ENCODE measurements at places on chromosomes 6 and 20.

GRCh38 chr6:111938710-111939109 is 65.5 kb upstream of the FYN start:
- no peak for DNase-seq

GRCh38 chr6:134436281-134436815 is 118.4 kb upstream of the SGK1 start:
- peak; percentile 66 for DNase-seq

GRCh38 chr20:7257692-7258466 is 490.4 kb downstream of the BMP2 start:
- no peak for DNase-seq

- DNase-seq = no peak
These were observed 13.5 kb upstream of the TBX18 start for GRCh38 chr6:84777888-84778287.

DNA sequence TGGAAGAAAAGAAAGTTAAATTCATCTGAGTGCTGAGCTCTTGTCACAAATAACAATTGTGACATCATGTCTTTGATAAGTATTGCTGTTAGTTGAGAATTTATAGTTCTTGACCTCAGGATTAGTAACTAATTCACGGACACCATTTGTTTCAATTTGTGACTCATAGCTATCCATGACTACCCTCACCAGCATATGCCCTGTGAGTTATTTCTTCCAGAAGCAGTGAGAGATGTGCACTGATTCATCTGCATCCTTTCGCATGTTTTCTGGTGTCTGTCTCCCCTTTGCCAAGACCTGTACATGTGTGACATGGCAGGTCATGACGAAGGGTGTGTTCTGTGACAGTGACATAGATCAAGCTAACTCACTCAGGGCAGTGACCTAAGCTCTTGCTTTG is 86.9 kb downstream of the SOBP start:
- no peak for DNase-seq

DNA sequence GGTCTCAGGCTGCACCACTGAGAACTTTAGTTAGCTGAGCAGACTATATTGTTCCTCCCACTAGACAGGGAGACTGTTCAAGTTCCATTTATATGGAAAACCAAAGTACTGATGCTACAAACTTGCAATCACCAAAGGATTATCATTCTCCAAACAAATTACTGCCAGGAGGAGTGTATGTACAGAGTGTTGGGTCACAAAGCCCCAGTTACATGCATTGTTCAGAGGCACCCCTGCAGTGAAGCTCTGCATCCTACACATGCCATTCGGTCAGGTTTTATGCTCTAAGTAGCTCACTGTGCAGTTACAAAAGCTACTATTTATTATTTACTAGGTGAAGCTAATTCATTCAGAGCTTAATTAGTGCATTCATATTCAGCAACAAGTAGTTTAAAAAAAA is 75.8 kb downstream of the SMLR1 start:
- no peak for DNase-seq

DNA sequence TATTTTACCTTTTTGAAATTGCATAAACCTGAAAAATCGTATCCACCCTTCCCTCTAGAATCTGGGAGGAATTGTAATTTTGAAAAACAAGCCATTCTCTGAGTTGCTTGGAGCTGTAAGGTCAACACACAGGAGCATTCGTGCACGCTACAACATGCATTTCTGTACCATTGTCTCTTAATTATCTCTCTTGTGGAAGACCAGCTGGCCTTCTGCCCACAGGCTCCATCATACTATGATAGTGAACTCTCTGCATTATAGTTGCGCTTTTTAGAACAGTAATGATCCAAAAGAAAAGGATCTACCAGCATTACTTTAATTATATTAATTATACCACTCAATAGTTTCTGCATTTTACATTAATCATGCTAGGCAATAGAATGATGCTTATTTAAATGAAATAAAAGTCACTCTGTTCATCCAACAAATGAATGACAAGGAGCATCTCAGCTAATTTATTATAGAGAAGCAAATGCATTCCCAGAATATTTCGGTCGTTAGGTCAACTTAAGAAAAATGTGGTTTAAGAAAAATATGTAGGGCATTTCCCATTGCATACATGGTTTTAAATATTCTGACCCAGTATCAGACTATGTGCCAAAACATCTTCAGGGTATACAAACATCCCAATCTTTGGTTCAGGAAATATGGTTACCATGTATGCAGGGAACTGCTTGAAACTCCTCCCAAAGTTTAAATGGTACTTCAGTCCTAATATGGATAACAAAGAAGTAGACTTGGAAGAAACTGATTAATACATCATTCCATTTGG is 263.5 kb downstream of the TFAP2A start:
- DNase-seq = no peak

DNA sequence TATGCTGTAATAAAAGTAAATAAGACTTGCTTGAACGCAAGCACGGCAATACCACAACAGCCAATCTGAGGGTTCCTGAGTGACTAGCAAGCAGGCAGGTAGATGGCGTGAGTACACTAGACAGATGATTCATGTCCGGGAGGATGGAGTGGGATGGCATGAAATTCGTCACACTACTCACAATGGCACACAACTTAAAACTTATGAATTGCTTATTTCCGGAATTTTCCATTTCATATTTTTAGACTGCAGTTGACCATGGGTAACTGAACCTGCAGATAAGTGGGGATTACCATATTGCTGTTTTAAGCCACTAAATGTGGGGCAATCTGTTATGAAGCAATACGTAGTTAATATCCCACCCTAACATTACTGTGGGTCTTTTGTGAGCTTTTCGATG is 93.6 kb upstream of the NFATC2 start:
- DNase-seq = no peak

DNA sequence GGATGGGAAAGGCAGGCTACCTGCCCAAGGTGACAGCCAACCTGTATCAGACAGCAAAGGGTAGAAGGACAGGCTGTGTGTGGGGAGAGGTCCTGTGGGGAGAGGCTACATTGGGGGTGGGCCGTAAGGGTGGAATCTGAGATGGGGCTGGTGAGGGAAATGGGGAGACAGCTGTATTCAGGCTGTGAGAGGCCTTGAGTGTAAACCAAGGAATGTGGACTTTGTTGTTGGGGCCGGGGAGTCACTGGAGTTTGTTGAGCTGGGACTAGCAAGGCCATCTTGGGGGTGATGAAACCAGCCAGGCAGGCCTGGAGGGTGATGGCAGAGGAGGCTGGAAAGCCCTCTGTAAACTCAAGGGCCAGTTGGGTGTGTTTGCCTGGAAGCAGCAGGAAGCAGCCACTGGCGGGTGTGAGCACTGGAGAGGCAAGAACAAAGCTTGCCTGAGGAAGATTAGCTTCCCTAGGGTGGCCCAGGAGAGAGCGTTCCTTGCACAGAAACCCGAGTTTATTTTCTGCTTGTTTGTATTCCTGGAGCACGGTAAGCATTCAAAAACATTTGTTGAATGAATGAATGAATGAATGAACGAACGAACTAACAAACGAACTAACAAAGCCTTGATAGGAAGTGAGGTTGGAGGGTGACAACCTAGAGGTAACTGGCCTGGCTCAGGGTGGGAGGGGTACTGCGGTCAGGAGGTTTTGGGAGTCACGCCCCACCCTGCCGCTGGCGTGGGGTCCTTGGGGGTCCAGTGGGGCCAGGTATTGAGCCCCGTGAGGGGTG is 18.9 kb downstream of the TTBK1 start:
- no peak for DNase-seq

- no peak for DNase-seq
These were observed 107.8 kb downstream of the SYNE1 start for GRCh38 chr6:152529369-152529768.

DNA sequence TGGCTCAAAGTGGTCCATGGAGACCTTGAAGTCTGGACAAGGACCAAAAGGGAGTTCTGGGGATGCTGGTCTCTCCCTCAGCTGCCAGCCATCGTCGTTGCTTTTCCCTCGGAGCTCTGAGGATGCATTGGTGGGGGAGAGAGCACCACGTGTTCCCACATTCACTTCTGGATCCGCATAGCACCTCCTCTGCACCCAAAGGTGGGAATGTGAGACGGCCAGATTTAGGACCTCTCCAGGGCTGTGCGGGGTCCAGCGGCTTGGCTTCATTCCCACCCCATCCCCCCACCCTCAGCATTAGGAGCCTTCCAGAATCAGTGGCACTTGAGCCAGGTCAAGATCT is 1.1 kb downstream of the EPB41L1 start:
- DNase-seq = no peak

DNA sequence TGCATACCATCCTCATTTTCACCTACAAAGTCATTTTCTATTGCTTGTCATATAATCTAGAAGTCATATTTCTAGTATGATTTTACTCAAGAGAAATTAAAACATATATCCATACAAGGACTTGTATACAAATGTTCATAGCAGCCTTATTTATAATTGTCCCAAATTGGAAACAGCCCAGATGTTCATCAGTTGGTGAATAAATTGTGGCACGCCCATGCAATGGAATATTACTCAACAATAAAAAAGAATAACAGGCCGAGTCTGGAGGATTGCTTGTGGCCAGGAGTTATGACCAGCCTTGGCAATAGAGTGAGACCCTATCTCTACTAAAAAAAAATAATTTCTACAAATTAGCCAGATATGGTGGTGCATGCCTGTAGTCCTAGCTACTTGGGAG is 28.8 kb downstream of the C6orf163 start:
- no peak for DNase-seq

DNA sequence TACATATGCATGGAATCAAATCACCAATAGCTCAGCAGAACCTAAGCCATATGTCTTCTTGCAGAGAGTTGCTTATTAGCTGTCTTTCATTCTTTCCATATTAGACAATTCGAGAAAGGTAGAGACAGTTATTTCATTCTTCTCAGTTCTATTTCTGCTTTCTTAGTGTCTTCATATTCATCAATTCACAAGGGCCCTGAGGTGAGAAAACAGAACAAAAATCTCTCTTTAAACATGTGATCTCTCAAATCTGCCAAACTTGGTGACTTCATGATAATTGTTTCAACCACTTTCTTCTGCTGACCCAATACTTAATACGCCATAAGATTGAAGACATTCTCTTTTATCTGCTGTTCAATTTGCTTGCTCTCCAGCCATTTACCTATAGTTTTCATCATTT is 229.7 kb upstream of the MARCKS start:
- no peak for DNase-seq

GRCh38 chr6:2807342-2808090 is 34.1 kb downstream of the SERPINB1 start:
- DNase-seq = no peak

- no peak for DNase-seq
These were observed 79.4 kb downstream of the SNX5 start for GRCh38 chr20:17889226-17889625.

- DNase-seq = no peak
These were observed 22.4 kb downstream of the STK38 start for GRCh38 chr6:36524871-36525270.

GRCh38 chr6:166251655-166252054 is 56.5 kb downstream of the PRR18 start:
- no peak for DNase-seq

GRCh38 chr6:32491700-32492099 is 38.4 kb downstream of the HLA-DRB5 start:
- no peak for DNase-seq

DNA sequence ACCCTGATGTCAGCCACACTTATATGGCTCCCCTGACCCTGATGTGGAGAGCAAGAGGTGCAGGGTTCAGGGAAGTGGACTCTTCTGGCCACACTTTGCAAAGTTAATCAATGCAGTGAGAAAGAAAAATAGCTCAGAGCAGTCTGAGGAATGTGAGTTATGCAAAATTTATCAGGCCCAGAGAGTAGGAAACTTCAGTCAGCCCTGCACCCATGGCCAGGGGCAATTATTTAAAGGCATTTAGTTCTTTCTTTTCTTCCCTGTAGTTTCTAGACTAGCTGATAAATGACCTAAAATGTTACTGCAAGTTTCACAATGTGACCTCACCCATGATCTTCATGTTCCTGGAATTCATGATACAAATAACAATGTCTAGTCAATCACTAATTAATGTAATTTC is 143.7 kb upstream of the GGTLC1 start:
- DNase-seq = no peak

GRCh38 chr6:156199182-156199581 is 578.0 kb upstream of the ARID1B start:
- no peak for DNase-seq

DNA sequence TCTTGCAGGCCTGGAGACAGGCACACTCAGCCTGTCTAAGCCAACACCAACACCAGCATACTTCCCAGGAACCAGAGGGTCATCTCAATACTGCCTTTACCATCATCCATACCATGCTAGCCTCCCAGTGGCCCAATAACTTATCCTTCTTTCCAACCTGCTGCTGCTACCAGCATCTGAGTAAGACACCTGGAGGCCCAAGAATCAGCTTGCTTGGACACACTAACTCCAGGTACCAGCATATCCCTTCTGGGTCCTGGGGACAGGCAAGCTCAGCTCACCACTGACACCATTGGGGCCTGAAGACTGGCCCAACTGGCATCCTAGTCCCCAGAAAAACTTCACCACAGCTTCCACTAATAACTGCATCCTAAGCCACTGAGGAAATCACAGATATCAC is 205.3 kb downstream of the CD109 start:
- no peak for DNase-seq

DNA sequence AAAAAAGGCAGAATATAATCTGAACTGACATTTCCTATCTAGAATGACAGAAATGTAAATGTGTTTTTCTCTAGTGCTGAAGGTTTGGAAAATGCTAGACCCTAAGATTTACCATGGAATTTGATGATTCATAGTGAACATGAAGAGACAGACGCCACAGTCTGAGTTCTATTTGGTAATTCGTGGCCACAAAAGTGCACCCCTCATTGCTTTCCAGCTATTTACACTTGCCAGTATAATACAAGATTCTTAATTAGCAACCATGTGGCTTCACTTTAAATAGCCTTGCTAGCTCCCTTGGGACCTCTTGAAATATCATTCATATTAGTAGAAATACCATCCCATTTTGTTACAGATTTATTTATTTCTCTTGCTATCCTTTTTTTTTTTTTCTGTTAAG is 636.8 kb downstream of the PRKN start:
- DNase-seq = no peak

DNA sequence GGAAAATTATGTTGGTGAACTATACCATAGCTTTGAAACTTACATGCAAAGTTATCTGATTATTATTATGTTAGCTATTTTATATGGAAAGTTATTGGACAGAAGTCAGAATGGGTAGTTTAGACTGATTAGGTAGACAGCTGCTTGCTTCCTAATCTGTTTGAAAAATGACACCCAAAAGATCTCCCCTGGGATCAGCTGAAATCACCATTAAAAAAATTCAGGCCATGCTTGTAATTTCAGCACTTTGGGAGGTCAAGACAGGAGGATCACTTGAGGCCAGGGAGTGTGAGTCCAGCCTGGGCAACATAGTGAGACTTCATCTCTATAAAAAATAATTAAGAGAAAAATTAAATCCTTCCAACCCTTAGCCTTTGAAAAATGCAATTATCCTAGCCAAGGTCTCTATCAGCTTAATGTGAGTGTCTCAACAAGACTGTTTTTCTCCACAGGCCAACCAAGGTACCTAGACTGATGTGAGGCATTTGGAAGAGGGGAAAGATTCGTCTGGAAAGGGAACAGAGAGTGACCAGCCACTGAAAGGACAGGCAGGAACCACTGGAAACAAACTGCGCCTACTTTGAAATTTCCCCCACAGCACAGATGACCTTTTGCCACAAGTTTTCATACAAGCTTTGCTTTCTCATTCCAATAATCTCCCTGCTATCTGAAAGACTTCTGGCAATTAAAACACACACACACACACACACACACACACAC is 232.3 kb downstream of the GMPR start:
- no peak for DNase-seq

GRCh38 chr20:32963176-32963575 is 41.1 kb downstream of the SUN5 start:
- DNase-seq = no peak

All from stimulated activated CD4-positive, alpha-beta T cell treated with anti-CD3 and anti-CD28 coated beads, Interleukin-15, amount 100 ng/mL, for 48 hours (primary cell).